ENCODE measurements at places on chromosomes 16 and 17.

DNA sequence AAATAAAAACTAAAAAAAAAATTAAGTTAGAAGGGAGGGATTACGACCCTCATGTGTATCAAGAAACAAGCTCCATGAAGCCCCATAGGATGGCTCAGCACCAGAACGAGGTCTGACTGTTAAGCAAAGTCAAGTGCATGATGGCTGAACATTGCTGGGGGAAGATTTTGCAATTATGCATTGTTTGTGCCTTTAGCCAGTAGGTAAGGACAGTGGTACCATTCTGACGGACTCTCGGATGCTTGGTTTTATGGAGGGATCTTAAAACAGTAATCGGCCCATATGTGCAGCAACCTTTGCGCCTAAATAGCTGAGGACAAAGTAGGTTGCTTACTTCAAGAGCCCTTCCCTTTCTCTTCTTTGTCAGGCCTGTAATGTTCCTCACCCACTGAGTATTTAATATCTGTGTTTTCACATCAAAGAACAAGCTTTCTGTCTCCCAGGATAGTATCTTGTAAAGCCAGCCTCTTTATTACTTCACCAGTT, 186.0 kb downstream of the WWOX start:
- no peak for DNase-seq

- DNase-seq = no peak
These were observed 5.9 kb upstream of the CBLN1 start for GRCh38 chr16:49287572-49287971.

- DNase-seq = no peak
These were observed 17.6 kb upstream of the MYH3 start for GRCh38 chr17:10674704-10675103.

- no peak for DNase-seq
These were observed 46.2 kb downstream of the MARCHF10 start for GRCh38 chr17:62761884-62762283.

DNA sequence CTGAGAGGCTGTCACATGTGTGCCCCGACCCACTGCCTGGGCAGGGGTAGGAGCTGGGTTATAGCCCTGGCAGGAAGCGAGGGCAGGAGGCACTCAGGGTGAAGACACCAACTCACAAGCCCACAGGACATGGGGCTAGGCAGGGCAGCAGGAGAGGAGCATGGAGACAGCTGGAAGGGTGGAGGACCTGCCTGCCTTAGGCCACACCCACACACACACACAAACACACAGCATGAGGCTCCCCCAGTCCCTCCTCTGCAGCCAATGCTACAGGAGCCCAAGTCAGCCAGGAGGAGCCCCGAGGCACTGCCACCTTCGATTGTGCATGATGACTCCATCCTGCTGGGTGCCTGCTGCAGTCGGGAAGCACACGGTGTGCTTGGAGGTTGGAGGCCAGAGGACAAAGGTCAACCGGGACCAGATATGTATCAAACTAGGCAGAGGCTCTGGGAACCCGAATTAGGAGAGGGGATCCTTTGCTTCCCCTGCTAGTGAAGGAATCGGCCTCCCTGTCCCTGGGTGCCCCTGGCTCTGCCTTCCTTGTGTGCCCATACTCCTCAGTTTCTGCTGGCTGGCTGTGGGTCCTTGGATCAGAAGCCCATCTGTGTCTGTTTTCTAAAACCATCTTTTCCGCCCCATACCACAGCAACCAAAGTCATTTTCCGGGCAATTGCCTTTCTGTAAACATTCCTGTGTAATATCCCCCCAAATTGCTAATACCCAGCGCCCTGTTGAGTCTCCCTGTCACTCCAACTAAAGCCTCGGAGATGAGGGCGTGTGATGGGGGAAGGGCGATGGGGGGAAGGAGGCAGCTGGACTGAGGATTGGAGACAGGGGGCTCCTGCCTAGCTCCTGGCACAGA, 20.5 kb downstream of the SRCIN1 start:
- no peak for DNase-seq

GRCh38 chr17:41613277-41614082, 913 bp upstream of the KRT16 start:
- no peak for DNase-seq

- peak; percentile 78 for DNase-seq
These were observed 22.5 kb upstream of the ENPP7 start for GRCh38 chr17:79707931-79708891.

GRCh38 chr17:59746849-59747445, 39.5 kb downstream of the VMP1 start:
- DNase-seq = peak; percentile 84

DNA sequence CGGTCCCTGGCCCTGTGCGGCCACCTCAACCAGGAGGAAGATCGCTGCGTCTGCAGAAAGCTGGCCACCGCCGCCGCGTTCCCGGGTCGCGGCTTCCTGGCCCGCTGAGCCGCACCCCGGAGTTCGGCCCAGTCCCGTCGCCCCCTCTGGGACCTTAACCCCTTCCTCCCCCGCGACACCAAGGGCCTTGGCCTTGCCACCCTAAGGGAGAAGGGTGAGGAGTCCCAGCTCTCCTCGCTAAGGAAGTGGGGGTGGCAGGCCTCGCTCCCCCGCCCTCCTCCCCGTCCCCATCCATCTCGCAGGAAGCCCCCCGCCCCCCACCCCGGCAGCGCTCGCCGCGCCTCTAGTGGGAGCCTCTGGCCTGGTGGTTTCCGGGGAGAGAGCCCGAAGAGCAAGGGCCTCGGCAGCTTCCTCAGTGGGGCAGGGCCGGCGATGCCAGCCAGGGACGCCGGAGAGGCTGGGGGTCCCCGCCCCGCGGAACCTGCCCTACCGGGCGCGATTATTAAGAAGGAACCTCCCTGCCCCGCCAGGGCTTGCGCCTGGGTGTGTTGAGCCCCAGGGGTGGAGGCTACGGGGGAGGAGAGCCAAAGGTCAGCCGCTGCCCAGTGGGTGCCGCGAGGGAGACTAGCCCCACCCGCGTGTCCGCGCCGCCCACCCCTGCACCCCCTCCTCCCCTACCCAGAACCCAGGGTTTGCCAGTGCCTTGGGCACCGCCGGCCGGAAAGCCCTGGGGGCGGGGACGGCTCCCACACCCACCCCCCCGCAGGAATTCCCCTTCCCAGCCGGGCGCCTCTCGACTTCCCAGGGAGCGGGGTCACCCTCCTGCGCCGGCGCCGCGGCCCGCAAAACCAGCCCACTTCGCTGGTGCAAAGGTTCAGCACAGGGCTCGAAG, 6.8 kb downstream of the CBX4 start:
- DNase-seq = no peak

DNA sequence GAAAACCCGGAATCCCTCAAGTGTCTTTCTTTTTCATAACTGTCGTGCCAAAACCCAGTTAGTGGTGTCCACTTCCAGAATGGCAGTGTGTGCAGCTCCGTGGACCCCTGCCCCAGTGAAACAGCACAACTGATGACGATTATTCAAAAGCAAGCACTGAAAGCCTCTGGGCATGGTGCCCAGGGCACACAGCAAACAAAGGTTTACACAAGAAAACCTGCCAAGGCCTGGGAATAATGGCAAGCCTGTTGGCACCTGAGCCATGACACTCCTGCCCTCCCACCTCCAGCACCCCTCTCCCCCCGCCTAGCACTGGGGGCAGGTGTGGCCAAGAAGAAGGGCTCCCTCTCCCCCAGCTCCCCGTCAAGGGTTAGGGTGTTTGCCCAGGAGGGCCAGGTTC, 2.8 kb downstream of the PKMYT1 start:
- DNase-seq = no peak

- no peak for DNase-seq
These were observed 113.5 kb downstream of the NPIPB5 start for GRCh38 chr16:22624038-22624799.

DNA sequence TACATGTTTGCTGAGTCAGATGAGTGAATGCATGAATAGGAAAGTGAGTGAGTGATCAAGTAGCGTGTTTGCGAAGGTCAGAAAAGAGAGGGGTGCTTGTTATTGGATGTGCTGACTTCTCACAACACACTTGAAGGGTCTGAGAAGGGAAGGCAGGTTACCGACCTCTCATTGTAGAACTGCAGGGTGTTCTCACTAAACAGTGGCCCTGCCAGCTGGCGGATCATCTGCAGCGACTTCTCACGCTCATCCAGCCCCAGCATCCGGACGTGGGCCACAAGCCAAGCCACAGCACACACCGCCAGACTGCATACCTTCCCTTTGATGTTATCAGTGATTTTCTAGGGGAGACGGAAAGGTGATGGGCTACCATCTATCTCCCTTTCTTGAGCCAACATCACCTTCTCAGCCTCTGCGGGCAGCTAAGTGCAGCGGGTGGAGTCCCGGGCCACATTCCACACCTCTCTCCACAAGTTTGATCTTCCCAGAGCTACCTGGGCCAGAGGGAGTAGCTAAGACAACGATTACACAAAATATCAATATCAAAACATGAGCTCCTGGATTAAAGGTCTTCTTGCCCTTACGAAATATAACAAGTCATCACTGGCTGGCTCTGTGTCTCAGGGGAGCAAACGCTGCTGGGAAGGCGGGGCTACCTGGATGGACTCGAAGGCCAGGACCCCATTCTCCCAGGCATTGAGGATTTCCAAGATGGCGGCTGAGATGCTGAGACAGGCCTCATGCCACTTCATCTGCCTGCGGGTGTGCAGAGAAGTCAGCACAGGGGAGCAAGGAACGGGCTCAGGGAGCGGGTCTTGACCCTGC, 11.0 kb downstream of the CSF3 start:
- DNase-seq = no peak

- peak; percentile 92 for DNase-seq
These were observed 14.0 kb downstream of the RNF43 start for GRCh38 chr17:58403311-58403710.

GRCh38 chr17:83103200-83103942, 24.0 kb downstream of the METRNL start:
- peak; percentile 60 for DNase-seq

- no peak for DNase-seq
These were observed 410.3 kb downstream of the CDH13 start for GRCh38 chr16:83037102-83037501.

GRCh38 chr17:2396568-2397246, 4.2 kb downstream of the MNT start:
- DNase-seq = peak; percentile 53

DNA sequence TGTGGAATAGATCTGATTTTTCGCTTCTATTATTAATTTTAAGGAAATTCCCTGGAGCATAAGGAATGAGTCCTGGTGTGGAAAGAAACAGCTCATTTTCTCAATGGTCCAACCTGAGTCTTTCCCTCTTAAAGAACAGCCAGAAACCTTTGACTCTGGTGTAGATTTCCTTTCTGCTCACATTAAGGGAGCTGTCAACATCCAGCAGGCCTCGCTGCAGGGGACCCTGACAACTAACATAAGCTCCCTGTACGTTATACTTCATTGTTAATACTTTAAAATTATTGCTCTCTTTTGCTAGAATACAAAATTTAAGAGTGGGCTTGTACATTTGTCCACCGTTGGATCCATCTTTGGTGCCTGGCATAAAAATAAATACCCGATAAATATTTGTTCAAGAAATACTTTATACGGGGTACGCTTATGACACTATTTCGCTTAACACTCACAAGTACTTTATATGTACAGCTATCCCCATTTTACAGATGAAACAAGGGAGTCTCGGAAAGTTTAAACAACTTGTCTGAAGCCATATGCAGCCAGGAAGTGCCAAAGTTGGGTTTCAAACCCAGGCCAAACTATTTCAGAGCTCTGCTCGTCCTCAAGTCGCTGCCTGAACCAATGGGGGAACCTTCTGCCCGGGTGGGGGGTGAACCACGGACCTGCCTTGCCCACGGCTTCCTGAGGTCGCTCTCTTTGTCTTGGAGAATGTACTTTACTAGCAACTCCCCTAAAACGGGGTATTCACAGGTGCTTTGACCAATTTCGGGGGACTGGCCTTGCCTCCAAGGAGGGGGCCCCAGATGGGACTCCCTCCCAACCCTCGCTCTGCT, 611 bp downstream of the SMARCE1 start:
- DNase-seq = peak; percentile 34

DNA sequence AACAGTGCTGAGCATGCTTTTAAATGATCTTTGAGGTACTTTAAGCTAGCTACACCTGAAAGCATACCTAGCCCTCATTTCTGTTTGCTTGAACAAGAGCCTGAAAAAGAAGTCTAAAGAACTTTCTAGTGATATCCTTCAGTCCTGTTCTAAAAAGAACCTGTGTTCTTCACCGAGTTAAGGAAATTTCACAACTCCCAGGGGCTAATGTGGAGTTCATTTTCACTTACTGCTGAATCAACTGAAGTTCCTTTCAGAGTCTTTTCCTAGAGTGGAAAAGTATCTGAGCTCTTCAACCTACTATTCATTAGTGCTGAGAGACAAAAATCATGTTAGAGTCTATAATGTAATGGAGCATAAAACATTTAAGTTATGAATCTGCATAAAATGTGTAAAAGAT, 66.9 kb downstream of the CHD9 start:
- DNase-seq = no peak

DNA sequence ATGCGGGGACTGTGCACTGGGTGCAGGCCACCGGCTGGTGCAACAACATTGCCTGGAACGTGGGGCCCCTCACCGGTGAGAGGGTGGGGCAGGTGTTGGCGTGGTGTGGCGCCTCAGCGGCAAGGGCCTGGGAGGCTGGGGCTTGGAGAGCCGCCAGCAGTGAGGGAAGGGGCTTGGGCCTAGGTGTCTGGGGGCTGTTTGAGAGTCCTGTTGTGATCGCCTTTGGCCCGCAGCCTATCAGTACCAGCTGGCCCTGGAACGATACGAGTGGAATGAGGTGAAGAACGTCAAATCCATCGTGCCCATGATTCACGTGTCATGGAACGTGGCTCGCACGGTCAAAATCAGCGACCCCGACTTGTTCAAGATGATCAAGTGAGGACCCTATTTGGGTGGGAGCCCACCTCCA, 2.6 kb upstream of the TMEM88 start:
- DNase-seq = no peak

DNA sequence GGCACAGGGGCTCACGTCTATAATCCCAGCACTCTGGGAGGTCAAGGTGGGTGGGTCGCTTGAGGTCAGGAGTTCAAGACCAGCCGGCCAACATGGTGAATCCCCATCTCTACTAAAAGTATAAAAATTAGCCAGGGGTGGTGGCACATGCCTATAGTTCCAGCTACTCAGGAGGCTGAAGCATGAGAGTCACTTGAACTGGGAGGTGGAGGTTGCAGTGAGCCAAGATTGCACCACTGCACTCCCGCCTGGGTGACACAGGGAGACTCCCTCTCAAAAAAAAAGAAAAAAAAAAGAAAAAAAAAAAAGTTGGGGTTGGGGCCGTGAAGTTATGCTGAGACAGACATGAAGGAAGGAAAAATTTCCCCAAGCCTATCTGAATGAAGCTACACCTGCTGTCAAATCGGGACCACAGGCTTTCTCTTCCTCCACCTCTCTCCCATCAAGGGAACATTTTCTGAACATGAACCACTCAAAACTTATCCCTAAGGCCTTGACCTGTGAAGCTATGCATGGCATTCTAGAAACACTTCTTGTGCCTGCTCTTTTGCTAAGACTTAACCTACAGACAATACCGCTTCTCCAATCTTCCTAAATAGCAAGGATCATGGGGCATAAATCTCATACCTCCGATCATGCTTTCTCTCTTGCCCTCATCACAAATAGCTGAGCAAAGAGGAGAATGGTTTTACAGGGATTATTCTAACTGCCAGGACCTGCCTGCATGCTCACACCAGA, 88.6 kb downstream of the CYTH1 start:
- no peak for DNase-seq

GRCh38 chr17:35537601-35538141, at the start of gene SLFN12L:
Gene SLFN12L (minus strand): TSS chr17:35537678. CDS start chr17:35522364, 15,314 bp downstream.
- no peak for DNase-seq

GRCh38 chr16:78925083-78925767, 675.3 kb downstream of the MAF start:
- DNase-seq = peak; percentile 76

GRCh38 chr16:1295465-1295864, 14.0 kb upstream of the UBE2I start:
- DNase-seq = no peak

Measured in SK-MEL-5 (cell line).